ENCODE measurements at places on chromosomes 7 and 10. TPM values are rescaled to one million over a fixed set of nuclear protein-coding genes. Genes with fewer than 3 reads are reported as not detected.

DNA sequence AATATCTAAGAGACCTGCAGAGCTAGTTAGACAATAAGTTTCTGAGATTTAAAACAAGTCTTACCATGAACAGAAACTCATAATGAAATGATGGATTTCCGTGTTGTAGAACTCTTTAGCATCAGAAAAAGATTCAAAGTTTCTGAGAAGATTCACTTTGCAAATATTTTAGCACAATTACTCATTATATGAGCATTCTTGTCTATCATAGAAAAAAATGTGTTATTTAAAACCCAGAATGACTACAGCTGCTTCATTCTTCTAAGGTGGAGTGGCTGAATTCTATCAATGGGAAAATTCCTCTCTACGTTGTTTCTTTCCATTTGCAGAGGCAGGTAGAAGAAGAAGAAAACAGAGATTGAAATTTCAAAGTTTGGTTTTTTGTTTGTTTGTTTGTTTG is 21.0 kb upstream of the RALA start:
- no peak for DNase-seq

DNA sequence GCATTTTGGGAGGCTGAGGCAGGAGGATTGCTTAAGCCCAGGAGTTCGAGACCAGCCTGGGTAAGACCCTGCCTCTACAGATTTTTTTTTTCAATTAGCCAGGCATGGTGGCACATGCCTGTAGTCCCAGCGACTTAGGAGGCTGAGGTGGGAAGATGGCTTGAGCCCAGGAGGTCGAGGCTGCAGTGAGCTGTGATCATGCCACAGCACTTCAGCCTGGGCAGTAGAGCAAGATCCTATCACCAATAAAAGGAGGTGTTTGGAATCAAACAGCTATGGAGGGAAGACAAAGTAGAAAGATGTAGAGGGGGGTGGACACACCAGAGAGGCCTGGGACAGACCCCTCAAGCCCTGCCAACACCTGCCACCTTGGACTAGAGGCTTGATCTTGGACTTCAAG is 9.1 kb upstream of the TNRC18 start:
- no peak for DNase-seq

DNA sequence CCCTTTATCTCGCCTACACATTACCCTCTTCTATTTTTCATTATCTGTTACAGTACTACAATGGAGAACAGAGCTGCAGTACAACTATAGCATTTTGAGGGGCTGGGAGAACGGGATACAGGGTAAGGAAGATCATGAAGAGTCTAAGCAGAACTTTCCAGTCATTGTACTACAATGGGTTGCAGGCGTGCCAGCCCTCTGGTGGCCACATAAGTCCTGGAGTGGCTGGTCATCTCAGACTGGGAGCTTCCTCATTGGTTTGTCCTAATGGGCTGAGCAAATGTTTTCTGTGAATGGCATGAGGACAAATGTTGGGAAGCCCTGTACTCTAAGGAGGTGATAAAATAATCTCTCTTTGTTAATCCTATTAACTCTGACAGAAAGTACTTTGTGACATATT is 33.0 kb downstream of the TMEM106B start:
- DNase-seq, result no peak

GRCh38 chr10:66964946-66965345 is 39.1 kb downstream of the LRRTM3 start:
- DNase-seq, result no peak

- DNase-seq, result no peak
Observed at GRCh38 chr7:6271060-6271658, 1.3 kb downstream of the CYTH3 start.

DNA sequence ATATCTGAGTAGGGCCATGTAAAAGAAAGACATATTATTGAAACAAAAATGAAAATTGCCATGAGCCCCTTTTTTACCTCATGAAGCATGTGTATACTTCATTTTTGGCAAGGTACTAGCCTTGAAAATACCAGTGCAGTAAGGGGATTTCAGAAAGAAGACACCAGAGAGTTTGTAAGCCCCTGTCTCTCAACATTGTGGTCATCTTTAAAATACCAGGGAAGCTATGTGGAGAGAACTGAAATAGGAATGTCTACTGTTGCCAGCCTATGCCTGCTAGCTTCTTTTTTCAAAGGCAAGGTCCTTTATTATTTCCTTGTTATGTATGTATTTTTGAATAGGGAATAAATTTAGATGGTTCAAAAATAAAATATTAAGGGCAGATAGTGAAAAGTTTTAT is 57.8 kb downstream of the CASD1 start:
- DNase-seq, result no peak

DNA sequence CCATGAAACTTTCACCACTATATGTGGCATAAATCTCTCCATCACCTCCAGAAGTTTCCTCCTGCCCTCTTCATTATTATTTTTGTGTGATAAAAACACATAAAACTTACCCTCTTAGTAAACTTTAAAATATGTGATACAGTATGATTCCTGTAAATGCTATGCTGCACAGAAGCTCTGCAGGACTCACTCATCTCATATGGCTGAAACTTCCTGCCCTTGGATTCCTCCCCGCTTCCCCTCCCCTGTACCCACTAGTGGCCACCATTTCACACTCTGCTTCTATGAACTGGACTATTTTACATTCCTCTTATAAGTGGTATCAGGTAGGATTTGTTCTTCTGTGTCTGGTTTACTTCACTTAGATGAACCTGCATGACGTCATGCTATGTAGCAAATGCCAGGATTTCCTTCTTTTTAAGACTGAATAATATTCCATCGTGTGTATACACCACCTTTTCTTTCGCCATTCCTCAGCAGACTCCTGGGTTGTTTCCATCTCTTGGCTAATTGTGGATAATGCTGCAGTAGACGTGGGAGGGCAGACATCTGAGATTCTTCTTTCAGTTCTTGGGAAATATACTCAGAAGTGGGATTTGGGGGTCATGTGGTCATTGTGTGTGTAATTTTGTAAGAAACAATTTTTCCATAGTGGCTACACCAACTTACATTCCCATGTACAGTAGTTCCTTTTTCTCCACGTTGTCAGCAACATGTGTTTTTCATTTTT is 335.2 kb downstream of the SDK1 start:
- no peak for DNase-seq

GRCh38 chr7:128933180-128933891 is 4.4 kb upstream of the IRF5 start:
- DNase-seq, result no peak

- no peak for DNase-seq
Observed at GRCh38 chr10:22893781-22894180, 34.1 kb upstream of the ARMC3 start.

DNA sequence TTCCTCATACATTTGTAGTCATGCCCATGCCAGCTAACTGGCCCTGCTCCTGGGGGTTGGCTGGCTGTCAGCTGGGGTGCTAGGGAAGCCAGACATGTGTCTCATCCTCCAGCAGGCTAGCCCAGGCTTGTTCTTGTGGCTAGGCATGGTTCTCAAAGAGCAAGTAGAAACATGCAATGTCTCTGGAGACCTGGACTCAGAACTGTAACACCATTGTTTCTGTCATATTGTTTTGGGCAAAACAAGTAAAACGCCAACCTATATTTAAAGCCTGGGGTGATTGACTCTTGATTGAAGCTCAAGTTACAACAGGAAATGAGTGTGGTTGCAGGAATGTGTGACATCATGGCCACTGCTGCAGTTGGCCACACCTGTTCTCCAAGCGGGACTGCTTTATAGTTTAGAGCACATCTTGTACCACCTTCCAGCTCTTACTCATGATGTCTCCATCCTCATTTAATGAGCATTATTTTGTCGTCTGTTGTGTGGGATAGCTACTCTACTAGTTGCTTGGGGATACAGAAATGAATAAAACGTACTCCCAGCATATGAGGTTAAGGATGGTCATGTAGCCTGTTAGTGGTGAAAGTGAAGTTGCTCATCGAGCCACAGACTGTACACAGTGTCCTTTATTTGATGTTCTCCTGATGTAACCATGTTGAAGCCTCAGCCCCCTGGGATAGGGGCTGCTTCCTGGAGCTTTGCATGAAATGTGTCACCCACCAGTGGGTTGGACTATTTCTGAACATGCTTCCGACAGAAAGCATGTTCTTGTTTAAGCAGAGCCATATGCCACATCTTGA is 168.4 kb downstream of the SORCS3 start:
- DNase-seq, result no peak

- no peak for DNase-seq
Observed at GRCh38 chr7:982511-983003, 424 bp upstream of the CYP2W1 start.

- peak; percentile 55 for DNase-seq
Observed at GRCh38 chr10:48634984-48635557, 30.2 kb upstream of the ARHGAP22 start.

DNA sequence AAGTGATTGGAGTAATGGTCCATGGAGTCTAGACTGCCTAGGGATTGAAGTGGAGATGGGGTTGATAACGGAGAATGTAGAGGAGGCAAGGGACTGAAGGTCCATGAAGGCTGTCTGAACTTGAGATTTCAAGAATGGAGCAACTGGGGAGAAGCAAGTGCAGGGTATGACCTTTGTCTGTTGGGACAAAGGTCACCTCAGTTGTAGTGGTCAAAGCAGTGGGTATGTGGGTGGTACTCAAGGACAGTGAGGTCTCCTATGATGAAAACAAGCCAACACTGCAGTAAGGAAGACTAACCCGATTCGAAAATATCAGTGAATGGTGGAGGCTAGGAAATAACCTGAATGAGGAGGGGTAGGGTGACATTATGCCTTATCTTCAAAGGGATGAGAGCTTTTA is 5.4 kb upstream of the DDX21 start:
- no peak for DNase-seq

DNA sequence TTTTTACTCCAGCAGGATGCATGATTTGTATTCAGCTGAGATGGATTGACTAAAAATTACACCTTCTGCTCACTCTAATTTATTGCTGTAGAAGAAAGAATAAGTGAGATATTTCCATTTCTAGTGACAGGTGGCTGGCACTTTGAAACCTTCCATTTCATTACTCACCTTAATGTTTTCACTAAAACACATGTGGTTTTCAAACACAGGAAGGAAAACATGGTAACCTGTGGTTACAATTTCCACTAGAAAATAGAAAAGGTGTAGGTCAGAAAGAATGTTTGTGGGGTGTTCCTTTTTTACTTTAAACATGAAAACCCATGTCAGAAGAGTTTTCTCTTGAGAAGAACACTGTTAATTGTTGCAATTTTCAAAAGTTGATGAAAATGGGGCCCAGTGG is 12.0 kb upstream of the PRKCQ start:
- DNase-seq, result no peak

- DNase-seq, result no peak
Observed at GRCh38 chr10:43083764-43084163, 6.9 kb downstream of the RET start.

DNA sequence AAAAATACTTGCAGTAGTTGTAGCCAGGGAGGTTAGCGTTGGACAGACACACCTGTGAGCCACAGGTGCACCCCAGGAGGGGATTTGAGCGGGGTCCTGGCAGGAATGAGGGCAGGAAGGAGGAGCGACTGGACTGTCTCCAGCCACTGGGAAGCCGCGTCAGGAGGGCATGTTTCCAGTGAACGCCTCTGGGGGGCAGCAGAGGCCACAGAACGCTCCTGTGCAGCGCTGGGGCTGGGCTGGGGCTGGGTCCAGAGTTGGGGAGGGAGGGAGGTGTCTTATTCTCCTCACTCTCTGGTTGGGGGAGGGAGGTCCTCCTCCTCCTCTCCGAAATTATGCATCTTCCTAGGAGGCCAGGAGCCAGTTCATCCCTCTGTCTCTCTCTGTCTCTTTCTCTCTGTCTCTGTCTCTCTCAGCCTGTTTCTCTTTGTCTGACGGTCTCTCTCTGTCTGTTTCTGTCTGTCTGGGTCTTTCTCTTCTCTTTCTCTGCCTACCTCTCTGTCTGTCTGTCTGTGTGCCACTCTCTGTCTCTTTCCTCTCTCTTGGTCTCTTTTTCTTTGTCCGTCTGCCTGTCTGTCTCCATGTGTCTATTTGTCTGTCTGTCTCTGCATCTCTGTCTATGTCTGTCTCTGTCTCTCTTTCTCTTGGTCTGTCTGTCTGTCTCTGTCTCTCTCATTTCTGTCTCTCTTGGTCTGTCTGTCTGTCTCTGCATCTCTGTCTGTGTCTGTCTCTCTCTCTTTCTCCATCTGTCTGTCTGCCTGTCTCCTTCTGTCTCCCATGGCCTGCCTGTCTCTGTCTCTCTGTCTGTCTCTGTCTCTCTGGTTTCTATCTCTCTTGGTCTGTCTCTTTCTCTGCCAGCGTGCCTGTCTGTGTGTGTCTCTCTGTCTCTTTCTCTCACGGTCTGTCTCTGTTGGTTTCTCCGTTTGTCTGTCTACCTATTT is 9.9 kb upstream of the PSMG3 start:
- DNase-seq, result no peak

- no peak for DNase-seq
Observed at GRCh38 chr10:54702583-54703485, 98.2 kb downstream of the PCDH15 start.

- DNase-seq, result no peak
Observed at GRCh38 chr10:99369551-99369950, 40.4 kb downstream of the CNNM1 start.

DNA sequence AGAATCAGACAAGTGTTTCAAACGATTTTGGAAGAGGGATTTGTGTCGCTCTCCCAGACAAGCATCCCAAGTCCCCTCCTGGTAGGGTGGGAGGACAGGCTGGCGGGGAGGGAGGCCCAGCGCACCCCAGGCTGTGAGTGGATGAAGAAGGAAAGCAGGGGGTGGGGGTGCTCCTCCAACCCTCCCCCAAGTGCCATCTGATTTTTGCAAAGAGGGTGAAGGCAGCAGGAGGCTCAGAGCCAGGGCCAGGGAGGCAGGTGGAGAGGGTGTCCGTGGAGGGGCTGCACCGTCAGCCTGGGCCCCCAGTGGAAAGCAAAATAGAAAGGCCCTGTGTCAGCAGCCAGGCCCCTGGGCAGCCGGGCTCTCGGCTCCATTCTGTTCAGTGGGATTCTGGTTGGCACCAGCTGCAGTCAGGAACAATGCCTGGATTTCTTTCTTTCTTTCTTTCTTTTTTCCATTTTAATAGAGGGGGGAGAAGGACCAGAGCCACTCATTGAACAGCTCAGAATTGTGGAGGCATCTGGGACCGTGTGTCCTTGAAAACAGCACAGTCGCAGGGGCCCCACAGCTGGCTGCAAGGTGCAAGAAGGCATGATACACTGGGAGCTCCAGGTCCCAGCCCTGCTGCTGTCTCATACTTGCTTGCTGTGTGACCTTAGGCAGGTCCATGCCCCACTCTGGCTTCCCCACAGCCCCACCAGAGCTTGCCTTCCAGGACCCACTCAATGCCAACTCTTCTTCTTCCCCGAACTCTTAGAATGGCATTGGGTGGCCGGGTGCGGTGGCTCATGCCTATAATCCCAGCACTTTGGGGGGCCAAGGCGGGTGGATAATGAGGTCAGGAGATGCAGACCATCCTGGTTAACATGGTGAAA is 7.1 kb upstream of the ZMIZ1 start:
- DNase-seq, result no peak

The EFCAB10 gene
- total RNA-seq, result not detected

The GPNMB gene
- total RNA-seq, result 113 TPM

The HSPA12A gene
- total RNA-seq, result 28.7 TPM

The STEAP1B gene
- total RNA-seq, result 8.8 TPM

The SPDYE8 gene
- total RNA-seq, result not detected

The GIMAP2 gene
- 9.6 TPM for total RNA-seq

The SH2D4B gene
- not detected for total RNA-seq

The RELN gene
- total RNA-seq, result 7.4 TPM

The GPR37 gene
- total RNA-seq, result 0.98 TPM

The GPR15LG gene
- total RNA-seq, result 98.0 TPM

The HOXA7 gene
- total RNA-seq, result 23.8 TPM

The ARID5B gene
- 75.9 TPM for total RNA-seq

The OR2A42 gene
- not detected for total RNA-seq

The FRMPD2 gene
- total RNA-seq, result not detected

Measured in vagina (tissue), 2 donors.